ENCODE measurements at places on chromosomes 13 and 19. TPM values are rescaled to one million over a fixed set of nuclear protein-coding genes. Genes with fewer than 3 reads are reported as not detected.

KLK13 gene
- total RNA-seq = not detected

TIMM13 gene
- total RNA-seq = 32.5 TPM

CEACAM6 gene
- not detected for total RNA-seq

ADGRE3 gene
- not detected for total RNA-seq

C1QTNF9 gene
- total RNA-seq = not detected

LRRC4B gene
- under 0.01 TPM for total RNA-seq

TLE6 gene
- total RNA-seq = 2.3 TPM

GPR12 gene
- not detected for total RNA-seq

DACT3 gene
- total RNA-seq = 9.7 TPM

ZNF227 gene
- 15.7 TPM for total RNA-seq

PPP5C gene
- total RNA-seq = 65.5 TPM

MISP gene
- under 0.01 TPM for total RNA-seq

LRRC8E gene
- total RNA-seq = 13.8 TPM

TSHZ3 gene
- 21.5 TPM for total RNA-seq

SOX1 gene
- not detected for total RNA-seq

IGFL2 gene
- total RNA-seq = not detected

DMKN gene
- total RNA-seq = 9.2 TPM

COX6B2 gene
- total RNA-seq = not detected

All from hair follicle dermal papilla cell (primary cell).